ENCODE measurements at places on chromosomes 4 and X.

GRCh38 chr4:38805530-38806145, 1.0 kb upstream of the TLR1 start:
- no peak for DNase-seq

GRCh38 chr4:134585972-134586371, 384.4 kb upstream of the PABPC4L start:
- no peak for DNase-seq

- no peak for DNase-seq
These were observed 44.5 kb downstream of the GPC4 start for GRCh38 chrX:133370696-133371275.

DNA sequence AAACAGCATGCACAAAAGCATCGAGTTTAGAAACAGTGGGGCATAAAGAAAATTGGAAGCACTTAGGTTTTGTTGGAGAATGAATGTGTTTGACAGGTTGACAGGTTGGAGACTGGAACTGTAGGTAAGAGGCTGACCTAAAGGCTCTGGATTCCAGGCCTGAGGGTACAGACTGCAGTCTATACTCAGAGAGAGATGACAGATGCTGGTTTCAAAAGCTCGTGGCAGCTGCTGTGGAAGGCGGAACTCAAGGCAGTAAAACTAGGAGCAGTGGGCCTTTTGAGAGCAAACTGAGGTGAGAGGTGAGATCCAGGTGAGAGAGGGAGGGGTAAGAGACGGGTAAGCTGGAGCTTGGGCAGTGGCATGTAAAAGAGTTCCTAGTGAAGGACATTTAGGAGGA, 415.2 kb downstream of the TRIML1 start:
- no peak for DNase-seq

DNA sequence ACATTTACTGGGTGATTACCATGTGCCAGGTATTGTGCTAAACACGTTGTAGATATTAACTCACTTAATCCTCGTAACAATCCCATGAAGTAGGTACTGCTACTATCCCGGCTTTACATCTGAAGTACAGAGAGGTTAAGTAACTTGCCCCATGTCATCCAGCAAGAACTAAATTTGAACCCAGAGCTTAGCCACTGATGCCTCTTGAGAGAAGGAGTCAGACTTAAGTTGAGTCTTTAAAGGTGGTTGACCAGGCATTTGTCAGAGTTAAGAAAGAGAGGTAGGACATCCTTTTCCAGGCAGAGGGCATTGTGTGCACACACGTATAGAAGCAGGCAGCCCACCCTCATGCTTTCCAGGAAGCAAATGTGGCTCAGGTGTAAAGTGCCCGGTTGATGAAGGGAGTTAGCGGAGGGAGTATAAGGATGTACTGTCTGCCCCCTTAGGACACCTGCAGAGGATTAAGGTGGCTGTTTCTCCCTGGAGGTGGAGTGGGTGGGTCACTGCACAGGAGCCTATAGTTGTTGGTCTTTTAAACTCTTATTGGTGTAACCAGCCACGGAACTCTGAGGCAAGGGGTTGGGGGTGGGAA, 335 bp upstream of the CD38 start:
- no peak for DNase-seq

GRCh38 chr4:106816496-106816895, 219.6 kb downstream of the DKK2 start:
- no peak for DNase-seq

GRCh38 chr4:16729336-16729735, 169.1 kb downstream of the LDB2 start:
- DNase-seq, result no peak

DNA sequence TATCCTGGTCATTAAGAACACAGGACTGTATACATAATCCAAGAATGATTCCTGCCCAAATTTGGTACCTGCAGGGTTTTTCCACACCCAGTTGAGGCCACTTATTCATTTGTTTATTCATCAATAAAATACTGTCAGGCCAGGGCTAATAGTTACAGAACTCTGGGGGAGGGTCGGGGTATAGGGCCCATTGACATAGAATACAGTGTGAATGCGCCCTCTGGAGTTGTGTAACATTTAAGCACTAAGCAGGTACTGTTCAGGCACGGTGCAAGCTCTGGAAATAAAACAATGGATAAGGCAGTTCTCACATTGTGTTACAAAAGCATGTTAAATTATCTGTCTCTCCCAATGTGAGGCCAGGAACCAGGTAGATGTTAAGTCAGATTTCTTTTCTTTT, 30.8 kb upstream of the LRBA start:
- DNase-seq, result no peak

DNA sequence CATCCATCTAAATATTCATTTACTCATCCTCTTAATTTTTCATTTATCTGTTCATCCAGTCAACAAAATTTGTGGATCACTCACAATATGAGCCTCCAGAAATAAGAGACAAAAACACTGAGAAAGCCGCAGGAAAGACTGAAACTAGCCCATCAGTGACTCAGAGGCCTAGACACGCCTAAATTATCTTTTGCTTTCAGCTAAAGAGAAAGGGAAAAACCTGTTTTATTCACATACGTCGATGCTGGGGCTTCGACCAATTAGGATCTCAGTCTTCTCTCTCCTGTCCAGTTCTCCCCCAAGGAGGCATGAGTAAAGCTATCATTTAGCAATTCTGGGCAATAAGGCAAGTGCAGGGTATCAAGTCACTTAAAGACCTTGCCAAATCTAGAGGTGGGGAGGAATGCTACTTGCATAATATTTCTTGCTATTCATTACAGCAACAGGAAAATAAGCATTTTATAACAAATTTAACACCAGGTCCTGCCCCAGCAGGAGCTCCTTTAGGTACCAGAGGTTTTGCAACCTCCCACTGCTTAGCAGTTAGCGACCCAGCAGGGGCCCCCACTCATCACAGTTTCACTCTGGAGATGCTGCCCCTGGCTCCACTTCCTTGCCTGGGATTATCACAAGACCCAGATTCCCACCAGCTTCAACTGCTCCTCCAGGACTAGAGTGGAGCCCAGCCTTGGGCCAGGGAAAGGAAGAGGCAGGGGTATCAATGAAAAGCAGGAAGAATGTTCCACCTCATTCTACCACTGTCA, 30.1 kb upstream of the TMEM154 start:
- DNase-seq, result no peak

DNA sequence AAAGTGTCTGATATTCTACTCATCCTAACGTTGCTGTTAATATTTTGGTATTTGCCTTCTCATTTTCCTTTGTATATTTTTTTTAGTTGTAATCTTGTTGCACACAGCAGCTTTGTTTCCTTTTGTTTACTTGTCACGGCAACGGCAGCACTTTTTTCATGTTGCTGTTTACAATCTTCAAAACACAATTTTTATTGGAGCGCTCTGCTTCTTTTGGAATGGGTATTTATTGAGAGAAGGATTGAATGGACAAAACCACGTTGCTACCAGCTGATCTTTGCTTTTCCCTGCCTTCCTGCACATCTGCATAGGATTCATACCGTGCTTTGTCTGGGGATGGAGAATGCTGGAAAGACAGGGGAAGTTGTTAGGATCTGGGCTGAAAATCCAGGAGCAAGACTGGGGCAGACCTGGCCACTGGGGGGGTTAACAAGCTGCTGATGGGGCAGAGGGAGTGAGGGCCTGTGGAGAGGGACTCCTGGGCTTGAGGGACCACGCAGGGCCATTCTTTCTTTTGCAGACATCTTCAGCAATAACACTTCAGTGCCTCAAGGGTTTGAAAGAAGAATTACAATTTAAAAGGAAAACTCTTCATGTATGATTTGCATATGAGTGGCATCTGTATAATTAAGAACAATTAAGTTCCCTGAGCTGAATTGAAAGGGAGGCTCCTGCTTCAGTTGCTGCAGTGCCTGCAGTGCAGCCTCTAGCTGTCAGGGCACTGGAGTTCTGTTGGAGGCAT, 69.8 kb downstream of the TMEM131L start:
- DNase-seq, result no peak

DNA sequence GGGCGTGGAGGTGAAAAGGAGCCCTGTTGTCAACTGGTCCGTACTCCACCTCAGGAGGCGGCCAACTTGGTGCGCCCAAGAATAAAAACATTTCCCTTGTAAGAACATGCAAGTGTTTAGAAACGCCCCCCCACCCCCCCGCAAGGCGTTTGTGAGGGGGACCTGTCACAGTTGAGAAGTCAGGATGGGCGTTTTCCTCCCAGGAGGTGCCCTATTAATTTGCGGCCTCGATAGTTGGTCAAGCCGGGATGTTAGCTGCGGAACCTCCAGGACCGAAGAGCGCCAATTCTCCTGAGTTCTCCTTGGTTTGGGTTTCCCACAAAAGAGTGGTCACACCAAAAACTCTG, 651 bp upstream of the SAP30 start:
- DNase-seq, result peak; percentile 54
